Uterus (tissue), 4 donors: ENCODE measurements at places on chromosomes 11 and 22.

- no peak for DNase-seq
These were observed 65.5 kb upstream of the TTC12 start for GRCh38 chr11:113248702-113249490.

- no peak for DNase-seq
These were observed 27.5 kb upstream of the CRYBB3 start for GRCh38 chr22:25172153-25172552.

DNA sequence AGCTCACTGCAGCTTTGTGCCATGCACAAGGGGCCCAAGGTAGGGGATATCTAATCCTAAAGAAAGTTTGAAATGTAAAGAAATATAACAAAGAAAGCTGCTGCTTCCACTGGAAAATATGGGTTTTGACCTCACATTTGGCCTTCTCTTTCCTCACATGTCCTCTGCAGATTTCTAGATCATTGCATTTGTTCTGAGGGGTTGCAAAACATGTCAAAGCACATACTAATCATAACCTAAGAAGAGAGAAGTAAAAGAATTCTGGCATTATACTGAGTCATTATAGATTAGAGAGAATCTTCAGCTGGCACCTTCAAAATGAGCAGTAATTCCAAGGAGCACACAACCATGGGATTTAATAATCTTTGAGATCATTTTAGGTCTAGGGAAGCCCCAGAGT, 92.5 kb upstream of the CHRM4 start:
- no peak for DNase-seq

DNA sequence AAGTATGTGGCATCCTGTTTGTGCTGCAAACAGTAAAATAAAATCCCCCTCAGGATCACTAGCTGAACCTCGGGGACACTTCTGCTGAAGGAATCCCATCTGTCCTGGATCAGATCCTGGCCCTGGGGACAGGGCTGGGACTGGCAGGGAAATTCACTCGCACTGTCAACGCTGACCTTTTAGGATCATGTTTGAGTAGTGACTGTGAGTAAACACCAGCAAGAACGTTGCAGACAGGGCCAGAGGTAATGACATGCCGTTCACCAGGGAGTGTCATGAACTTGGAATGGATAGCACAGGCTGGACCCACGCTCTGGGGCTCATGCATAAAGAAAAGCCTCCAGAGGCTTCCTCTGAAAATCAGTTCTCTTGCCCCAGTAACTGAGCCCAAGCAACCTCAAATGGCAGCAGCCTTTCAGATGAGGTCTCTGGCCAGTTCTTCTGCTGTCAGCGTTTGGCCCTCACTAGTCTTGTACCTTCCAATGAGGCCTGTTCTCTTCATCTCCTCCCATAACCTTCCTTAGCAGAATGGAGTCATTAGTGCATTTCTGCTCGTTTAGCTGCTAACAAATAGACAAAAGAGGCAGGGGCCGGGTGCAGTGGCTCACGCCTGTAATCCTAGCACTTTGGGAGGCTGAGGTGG, 51.0 kb upstream of the BARX2 start:
- no peak for DNase-seq

GRCh38 chr22:19823902-19824211, 30.8 kb downstream of the GNB1L start:
- DNase-seq: no peak

GRCh38 chr11:63839508-63840355, 822 bp downstream of the MARK2 start:
- DNase-seq: peak; percentile 27

DNA sequence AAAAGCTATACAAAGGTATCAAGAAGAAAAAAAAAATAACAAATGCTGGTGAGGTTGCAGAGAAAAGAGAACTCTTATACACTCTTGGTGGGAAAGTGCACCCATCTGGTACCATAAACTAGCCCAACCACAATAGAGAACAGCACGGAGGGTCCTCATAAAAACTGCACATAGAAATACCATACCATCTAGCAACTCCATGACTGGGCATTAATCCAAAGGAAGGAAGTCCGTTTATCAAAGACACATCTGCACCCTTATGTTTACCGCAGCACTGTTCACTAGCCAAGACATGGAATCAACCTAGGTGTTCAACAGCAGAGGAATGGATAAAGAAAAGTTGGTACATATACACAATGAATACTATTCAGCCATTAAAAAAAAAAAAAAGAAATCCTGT, 10.8 kb upstream of the CLDN5 start:
- DNase-seq: no peak

DNA sequence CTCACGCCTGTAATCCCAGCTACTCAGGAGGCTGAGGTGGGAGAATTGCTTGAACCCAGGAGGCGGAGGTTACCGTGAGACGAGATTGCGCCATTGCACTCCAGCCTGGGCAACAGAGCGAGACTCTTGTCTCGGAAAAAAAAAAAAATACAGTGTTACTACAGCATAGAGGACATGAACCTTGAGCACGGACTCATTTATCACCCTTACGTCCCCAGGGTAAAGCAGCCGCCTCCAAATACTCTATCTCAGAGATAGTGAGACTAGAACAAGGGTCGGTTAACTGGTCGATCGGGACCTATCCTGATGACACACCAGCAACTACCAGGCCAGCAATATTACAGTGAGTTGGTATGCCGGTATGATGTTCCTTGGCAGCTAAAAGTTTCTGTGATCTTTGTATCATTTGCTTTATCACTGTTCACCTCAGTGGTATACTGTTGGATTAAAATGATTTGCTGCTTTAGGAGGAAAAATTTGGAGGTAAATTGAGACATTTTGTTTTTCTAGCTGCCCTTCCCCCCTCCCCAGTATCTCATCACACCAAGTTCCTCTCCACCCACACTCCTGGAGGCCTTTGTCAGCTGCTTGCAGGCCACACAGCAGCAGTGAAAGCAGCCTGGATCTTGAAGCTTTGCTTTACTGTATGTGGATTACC, 7.0 kb upstream of the SIDT2 start:
- no peak for DNase-seq

DNA sequence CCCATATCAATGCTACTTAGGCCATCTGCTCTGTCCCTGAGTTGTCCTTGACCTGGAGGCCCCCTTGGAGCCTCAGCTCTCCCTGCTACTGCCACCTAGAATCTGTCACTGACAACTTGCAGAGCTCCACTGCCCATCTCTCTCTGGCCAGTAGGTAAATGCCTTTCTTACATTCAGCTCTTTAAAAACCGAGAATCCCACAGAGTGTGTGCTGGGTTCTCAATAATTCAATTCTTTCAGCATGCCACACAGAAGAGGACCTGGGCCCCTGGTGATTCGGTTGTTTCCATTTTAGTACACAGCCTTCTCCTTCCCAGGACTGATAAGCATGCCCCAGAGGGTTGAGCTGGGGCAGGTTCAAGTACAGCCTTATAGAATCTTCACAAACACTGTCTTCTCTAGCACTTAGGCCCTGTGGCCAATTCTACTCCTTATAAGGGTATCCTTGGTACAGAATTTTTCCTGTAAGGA, 22.0 kb upstream of the IPO7 start:
- no peak for DNase-seq

DNA sequence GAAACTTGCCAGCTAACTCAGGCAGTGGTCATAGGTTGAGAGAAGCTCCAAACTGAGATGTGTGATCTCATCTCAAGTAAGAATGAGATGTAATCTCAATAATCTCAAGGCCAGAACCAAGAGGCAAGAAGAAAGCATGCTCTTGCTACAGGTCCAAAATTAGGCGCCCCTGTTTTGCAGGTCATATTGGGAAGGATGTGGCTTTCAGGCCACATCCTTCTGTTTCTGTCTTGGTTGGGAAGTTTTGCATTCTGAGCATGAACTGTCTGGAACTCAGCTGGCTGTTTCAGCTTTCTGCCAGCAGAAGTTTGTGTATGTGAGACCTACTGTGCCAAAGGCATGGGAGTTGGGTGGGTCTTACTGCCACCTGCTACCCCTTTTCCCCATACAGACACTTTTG, 67.5 kb upstream of the MS4A8 start:
- no peak for DNase-seq

- DNase-seq: no peak
These were observed 1.5 kb downstream of the SULT4A1 start for GRCh38 chr22:43860831-43861230.

- DNase-seq: no peak
These were observed 349.1 kb upstream of the PITPNB start for GRCh38 chr22:28268171-28268570.

GRCh38 chr11:76339221-76339620, 41.7 kb downstream of the THAP12 start:
- peak; percentile 69 for DNase-seq

GRCh38 chr11:78424334-78425270, 7.0 kb upstream of the GAB2 start:
- DNase-seq: peak; percentile 26

DNA sequence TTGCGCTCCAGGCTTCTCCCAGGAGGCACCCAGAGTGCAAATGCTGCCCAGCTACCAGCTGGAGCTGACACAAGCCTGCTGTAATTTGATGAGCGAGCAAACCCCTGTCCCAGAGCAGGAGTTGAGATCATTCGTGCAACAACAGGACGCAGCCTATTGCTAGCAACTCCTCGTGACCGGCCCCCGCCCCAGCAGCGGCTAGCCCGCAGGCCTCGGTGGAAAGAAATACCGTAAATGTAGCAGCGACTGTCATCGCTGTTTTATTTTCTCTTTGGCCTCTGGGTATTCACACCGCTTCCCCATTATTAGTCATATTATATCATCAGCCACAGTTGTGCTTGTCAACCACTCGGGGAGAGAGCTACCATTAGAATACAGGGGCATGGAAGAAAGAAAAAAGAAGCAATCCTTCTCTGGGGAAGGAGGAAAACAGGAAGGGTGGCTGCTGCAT, 59.2 kb upstream of the ATXN10 start:
- DNase-seq: peak; percentile 32

- peak; percentile 74 for DNase-seq
These were observed 1.6 kb upstream of the BCR start for GRCh38 chr22:23178512-23179254.

DNA sequence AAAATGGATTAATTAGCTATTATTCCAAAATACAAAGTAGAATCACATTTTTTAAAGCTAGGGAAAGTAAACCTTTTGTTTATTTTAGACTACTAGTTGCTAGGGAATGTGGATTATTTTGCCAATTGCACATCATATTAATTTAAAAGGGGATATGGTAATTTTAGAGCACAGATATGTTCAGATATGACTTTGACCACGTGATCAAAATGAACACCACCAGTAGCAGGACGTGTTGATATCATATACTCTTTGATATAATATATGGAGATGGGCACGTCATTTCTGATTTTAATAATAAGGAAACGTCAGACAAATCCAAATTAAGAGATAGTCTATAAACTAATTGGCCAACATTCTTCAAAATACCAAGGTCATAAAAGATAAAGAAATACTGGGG, 1188.3 kb upstream of the CNTN5 start:
- no peak for DNase-seq

DNA sequence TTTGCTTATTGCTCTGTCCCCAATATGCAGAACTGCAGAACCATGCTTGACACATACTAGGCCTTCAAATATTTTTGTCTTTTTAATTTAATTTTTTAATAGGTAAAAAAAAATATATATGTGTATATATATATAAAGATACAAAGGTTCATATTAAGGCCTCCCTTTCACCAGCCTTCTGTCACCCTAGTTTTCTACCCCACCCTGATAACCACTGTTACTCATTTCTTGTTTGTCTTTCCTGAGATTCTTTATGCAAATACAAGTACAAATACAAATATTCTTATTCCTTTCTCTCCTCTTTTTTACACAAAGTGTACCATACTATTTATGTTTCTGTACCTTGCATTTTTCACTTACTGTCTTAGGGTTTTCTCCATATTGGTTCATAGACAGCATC, 43.0 kb downstream of the UVRAG start:
- no peak for DNase-seq

- DNase-seq: peak; percentile 50
These were observed 51.5 kb downstream of the LHFPL7 start for GRCh38 chr22:24894998-24895397.

GRCh38 chr11:45057938-45058646, 88.3 kb upstream of the PRDM11 start:
- DNase-seq: no peak

GRCh38 chr11:93858121-93858775, 7.8 kb upstream of the VSTM5 start:
- no peak for DNase-seq

- no peak for DNase-seq
These were observed 608 bp downstream of the NIPSNAP1 start for GRCh38 chr22:29580200-29580810.

GRCh38 chr11:70826541-70827335, 425.6 kb downstream of the SHANK2 start:
- no peak for DNase-seq

- no peak for DNase-seq
These were observed 288.1 kb downstream of the ETS1 start for GRCh38 chr11:128299132-128299726.

- DNase-seq: no peak
These were observed 9.5 kb upstream of the FTH1 start for GRCh38 chr11:61976813-61977475.

- no peak for DNase-seq
These were observed 5.5 kb upstream of the PCF11 start for GRCh38 chr11:83151274-83151977.

- DNase-seq: no peak
These were observed 85.0 kb downstream of the CD44 start for GRCh38 chr11:35223991-35224390.

DNA sequence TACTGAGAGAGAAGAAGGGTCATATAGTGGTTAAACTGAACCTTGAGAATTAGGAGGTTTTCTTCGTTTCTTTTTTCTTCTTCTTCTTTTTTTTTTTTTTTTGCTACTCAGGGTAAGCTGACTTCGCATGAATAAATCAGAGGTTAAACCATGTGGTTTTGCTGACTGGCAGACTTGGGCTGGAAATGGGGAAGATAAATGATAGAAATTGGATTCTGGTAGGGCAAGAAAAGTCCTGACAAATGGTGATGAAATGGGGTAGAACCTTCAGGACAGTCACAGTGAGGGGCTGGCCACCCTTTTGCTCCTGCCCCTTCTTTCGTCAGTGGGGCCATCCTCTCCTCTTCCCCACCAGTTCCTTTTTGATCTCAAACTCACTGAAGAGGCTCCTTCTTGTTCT, 1.6 kb upstream of the SWAP70 start:
- DNase-seq: no peak
